ENCODE measurements at places on chromosomes 11 and 22.

DNA sequence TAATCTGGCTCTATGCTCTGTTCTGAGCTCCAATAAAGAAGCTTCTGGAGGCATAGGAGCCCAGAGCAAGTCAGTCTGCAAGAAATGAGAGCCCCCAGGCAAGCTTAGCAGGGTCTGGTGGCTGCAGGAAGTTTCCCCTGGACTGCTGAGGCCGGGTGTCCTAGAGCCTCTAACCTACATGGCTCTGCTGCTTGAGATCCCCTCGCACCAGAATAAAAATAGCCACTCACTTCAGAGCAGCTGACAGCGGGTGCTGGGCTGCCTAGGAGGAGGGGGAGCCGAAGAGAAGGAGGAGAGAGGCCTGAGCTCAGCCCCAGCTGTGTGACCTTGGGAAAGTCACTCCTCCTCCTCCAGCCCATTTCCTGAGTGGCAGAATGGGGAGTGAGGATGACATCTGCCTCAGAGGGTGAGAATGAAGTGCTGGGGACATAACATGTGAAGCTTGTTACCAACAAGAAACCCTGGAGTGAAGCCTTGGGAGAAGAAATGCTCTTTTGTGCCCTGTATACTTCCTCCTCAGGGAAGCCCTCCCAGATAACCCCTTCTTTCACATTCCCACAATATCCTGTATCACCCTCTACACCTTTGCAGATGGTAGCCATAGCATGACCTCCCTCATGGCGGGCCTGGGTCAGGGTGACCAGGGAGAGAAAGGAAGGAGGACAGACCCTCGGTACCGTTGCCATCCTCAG is 3.6 kb upstream of the INPP5J start:
- no peak for DNase-seq

DNA sequence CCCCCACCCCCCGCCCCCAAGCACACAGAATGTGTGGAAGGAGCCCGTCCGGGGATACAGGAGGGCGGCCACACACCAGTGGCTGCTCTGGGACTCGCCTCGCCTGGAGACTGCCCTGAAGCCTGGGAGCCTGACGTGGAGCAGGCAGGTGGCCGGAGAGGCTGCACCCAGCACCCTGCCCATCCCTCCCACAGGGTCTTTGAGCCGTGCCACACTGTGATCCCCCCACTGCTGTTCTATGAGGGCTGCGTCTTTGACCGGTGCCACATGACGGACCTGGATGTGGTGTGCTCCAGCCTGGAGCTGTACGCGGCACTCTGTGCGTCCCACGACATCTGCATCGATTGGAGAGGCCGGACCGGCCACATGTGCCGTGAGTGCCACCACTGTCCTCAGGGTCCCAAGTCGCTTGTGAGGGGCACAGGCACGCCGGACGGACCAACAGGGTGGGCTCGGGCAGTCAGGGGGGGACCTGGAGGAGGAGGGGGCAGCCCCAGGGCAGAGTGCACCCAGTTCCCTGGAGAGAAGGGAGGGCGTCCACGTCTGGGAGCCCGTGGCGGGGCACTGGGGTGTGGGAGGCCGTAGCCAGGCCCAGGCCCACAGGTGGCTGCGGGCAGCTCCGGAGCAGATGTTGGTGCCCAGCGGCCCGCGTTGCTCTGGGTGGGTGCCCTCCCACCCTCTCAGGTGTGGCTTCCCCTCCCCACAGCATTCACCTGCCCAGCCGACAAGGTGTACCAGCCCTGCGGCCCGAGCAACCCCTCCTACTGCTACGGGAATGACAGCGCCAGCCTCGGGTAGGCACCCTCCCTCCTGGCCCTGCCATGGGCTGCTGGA is 27.0 kb upstream of the MUC5B start:
- no peak for DNase-seq

- DNase-seq = no peak
Measured at GRCh38 chr11:31922450-31922849, 111.3 kb upstream of the PAX6 start.

GRCh38 chr22:21028277-21029251 is 3.8 kb downstream of the SLC7A4 start:
- DNase-seq = no peak

- no peak for DNase-seq
Measured at GRCh38 chr11:35466058-35466457, 46.7 kb upstream of the SLC1A2 start.

DNA sequence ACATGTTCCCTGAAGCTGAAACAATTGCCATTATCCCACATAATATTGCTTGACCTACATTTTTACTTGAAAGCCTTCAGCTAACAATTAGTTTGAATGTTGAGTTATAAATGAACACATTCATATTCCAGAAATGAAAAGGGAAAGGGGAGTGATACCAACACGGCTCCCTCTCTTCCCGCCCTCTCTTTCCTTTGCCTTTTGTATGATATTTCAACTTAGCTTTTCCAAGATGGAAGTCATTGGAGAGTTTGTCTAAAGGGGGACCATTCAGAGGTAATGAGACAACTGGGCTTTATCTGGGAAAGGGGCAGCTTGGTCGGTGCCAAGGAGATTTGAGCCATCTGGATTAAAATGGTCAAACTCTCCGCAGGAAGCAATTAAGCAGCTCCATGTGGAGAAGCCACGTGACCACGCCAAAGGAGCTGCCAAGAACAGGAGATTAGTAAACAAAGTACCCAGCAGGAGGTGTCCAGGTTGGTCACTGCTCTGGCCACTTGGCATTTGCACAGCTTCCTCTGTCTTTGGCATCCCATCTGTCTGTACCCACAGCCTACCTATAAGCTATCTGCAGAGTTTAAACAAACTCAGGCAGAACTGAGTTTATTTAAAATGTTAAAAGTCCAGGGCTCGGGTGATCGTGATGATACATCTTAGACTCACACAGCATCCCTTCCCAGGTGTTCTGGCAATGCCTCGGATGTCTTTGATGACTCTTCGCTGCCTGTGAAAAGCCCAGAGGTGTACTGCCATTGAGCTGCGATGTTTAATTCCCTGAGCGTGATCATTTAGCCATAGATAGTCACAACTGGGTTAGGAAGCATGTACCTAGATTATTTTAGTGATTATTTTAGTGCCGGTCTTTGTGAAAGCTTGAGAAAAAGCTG is 735.9 kb downstream of the NTM start:
- no peak for DNase-seq

- DNase-seq = no peak
Measured at GRCh38 chr11:125253289-125253688, 88.7 kb downstream of the PKNOX2 start.

DNA sequence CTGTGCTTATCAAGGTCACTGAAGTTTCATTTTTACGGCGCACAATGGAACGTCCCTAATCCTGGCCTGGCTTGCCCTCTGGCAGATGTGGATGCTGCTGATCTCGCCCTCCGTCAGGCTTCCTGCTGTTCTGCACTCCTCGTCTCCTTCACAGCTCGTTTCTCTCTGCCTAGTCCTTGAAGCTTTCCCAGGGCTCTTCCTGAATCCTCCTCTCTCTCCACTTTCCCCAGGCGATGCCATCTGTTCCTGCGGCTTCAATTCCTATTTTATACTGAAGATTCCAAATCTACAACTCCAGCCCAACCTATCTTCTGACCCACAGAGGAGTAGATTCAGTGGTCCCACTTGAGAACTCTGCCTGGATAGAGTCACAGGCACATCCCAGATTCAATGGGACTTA is 14.2 kb downstream of the SLC22A8 start:
- DNase-seq = no peak

GRCh38 chr11:122215244-122215992 is 99.4 kb upstream of the BLID start:
- DNase-seq = peak; percentile 99

DNA sequence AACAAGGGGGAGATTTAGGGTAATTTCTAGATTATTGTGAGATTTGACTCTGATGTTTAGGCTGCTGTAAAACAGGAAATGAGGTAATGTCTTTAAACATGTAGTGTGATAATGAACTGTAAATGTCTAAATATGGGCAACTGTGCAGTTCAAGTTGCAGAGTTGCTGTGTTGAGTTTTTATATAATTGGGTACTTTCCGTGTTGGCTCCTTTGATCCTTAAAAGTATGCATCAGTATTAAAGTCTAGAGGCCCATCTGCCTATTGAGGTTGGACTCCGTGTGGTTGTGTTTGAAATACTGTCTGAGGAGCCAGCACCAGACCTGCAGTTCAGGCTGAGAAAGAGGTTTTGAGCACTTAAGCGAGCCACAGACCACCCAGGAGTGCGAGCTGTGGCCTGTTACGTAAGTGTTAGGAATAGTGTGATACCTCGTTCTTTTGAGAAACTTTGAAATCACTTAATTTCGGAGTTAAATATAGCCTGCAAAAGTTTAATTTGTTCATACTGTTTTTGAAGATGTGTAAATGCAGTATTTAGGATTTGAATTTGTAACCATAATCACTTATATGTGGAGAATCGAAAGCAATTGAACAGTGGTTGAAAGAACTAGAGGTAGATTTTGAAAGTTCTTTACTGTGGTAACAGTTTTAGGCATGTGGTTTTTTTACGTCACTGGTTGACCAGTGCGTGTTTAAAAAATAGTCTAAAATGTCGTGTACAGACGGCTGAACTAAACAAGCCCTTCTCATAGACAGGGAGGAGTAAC is 9.0 kb downstream of the FAM118A start:
- peak; percentile 75 for DNase-seq

DNA sequence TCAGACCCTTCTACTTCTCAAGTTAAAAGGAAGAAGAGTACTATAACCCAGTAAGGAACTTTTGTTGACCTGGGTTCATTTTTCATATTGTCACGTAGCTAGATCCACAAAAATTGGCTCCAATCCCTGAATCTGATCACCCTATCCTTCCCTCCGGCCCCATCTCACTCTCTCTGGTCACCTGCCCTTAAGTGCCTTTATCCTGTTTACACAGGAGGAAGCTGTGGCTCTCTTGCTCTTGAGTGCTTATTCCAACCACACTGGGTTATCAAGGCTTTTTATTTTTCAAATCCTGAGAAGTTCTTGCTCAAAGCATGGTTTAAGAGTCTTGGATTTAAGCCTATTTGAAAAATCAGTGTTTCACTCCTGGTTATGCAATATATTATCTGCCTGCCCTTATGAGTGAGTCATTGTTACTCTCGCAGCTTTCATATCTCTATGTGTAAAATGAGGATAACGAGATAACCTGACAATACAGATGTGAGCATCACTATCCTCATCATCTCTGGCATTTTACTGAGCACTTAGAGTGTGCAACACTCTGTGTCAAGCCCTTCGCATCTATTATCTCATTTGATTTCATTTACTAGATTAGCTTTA is 293.9 kb downstream of the GUCY1A2 start:
- DNase-seq = no peak

GRCh38 chr22:30903876-30904460 is 64.6 kb downstream of the MORC2 start:
- DNase-seq = no peak

Measured in EH (cell line).